ENCODE measurements at places on chromosomes 6 and 20. TPM values are rescaled to one million over a fixed set of nuclear protein-coding genes. Genes with fewer than 3 reads are reported as not detected.

RPN2 gene
- total RNA-seq = 70.0 TPM

IP6K3 gene
- total RNA-seq = not detected

DNA sequence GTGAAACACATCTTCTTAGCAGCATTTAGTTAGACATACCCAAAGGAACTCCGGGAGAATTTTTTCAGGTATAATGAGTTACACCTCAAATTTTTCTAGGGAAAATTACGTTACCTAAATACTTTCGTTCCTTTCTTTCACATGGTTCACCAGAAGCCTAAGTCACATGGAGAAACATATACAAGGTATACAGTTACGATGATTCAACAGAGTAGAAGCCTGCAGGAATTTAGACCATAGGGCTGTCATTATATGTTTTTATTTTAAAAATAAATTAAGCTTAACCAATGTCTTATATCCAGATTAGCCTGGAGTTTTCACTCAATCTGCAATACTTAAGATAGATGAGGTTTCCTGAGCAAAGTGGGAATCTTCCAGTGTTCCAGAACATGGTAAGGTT is 549.5 kb upstream of the JARID2 start:
- H3K27me3 ChIP-seq = no peaks in the 10 kb centered on the region
- no peaks in the 10 kb centered on the region for H3K4me1 ChIP-seq
- DNase-seq = no peak
- H3K4me3 ChIP-seq = no peak overlapping the region

- no peaks in the 10 kb centered on the region for H3K36me3 ChIP-seq
- DNase-seq = no peak
- H3K4me1 ChIP-seq = peaks cover 7% of the 10 kb centered on the region
- H3K27me3 ChIP-seq = no peaks in the 10 kb centered on the region
- H3K4me3 ChIP-seq = no peak overlapping the region
Observed at GRCh38 chr20:17816804-17817587, 117.2 kb downstream of the BANF2 start.

DNA sequence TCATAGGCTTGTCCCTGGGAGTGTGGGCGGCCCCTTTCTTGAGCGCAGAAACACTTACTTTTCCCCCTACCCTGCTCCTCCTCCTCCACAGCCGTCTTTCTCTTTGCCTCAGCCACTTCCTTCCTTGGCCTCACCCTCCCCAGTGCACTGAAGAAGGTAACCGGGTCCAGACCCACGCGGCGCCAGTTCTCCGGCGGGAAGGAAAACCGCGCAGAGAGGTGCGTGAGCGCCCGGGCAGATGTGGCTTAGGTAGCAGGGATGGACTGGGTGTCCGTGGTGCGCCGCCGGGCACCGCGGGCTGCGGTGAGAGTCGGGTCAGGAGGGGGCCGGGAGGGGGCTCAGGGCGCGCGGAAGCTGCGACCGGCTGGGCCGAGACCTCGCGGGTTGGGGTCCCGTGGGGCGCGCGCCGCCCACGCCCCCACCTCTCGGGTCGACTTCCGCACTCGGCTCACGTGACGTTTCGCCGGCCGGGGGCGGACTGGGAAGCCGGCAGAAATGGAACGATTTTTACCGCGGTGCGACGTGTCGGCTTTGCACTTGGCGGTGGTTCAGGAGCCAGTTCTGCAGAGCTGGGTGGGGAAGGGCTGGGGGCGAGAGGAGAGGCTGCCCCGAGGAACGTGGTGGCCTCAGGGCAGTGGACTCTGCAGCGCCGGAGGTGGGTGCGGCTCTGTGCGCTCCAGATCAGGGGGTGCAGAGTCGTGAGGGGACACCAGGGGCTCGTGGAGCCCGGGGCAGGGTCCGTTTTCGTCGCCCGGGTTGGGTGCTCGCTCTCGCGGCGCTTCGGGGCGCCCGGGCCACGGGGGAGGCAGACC is at the start of gene ABRACL:
Gene ABRACL (plus strand): TSS at position 88 of the 812 bp plus-strand sequence. CDS start 5,416 bp downstream, outside the sequence.
- peak within 1 kb of the TSS; percentile 83 for H3K4me3 ChIP-seq
- H3K4me1 ChIP-seq = peaks cover 18% of the 10 kb centered on the region
- DNase-seq = peak; percentile 66
- H3K27me3 ChIP-seq = no peaks in the 10 kb centered on the region
- H3K27ac ChIP-seq = peak within 1 kb of the TSS; percentile 65

DNA sequence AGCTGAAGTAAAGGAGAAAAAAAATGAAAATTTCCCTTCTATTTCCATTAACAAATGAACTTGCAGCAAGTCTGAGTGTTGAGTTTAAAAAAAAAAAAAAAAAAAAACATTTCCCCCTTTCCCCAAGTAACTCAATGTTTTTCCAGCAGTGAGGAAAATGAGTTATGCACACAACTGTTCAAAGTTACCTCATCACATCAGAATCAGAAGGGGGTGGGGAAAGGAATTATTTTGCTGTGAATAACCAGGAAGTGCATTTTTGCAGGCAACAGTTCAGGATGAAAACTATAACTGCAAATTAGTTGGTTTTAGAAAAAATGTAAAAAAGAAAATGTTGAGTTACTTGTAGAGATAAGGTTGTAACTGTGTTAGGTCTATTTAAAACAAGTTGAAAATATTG is 568.9 kb upstream of the CITED2 start:
- H3K4me3 ChIP-seq = no peak overlapping the region
- DNase-seq = no peak
- no peak overlapping the region for H3K27ac ChIP-seq
- H3K4me1 ChIP-seq = no peaks in the 10 kb centered on the region
- H3K27me3 ChIP-seq = no peaks in the 10 kb centered on the region

- no peaks in the 10 kb centered on the region for H3K4me1 ChIP-seq
- H3K36me3 ChIP-seq = no peaks in the 10 kb centered on the region
- H3K4me3 ChIP-seq = no peak overlapping the region
Observed at GRCh38 chr6:3926150-3926482, 76.9 kb downstream of the FAM50B start.

DNA sequence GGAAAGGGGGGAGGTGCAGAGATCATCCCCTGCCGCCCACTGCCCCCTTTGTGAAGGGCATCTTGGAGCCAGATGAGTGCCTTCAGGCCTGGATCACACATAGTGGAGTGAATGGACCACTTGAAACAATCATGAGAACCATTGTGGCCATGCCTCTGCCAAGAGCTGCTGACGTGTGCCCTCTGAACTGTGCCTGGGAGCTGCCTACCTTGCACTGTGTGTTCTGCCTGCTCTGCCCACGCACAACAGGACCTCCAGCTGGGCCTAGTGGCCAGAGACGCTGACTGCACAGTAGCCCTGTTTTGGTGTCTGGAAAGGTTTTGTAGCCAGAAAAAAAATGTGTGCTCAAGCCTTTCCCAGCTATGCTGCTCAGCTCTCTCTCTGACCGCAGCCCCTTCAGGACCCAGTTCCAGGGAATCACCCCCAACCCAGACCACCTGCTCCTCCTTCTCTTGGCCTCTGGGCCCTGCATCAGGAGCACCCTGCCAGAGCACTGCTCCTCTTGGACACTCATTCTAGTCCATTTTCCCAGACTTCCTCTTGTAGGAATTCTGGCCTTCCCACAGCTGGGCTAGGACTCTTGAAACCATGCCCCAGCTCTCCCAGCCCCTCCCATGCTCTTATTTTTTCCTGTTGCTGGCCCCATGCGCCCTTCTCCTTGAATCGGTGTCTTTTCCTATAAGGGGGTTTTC is 1.6 kb upstream of the ADIG start:
- no peak for DNase-seq
- no peak overlapping the region for H3K27ac ChIP-seq
- peaks cover 3% of the 10 kb centered on the region for H3K36me3 ChIP-seq
- H3K4me1 ChIP-seq = no peaks in the 10 kb centered on the region

GRCh38 chr20:45096781-45097180 is 4.1 kb downstream of the KCNS1 start:
- H3K36me3 ChIP-seq = no peaks in the 10 kb centered on the region
- H3K4me3 ChIP-seq = no peak overlapping the region
- DNase-seq = no peak
- no peak overlapping the region for H3K27ac ChIP-seq
- H3K4me1 ChIP-seq = peaks cover 19% of the 10 kb centered on the region

DNA sequence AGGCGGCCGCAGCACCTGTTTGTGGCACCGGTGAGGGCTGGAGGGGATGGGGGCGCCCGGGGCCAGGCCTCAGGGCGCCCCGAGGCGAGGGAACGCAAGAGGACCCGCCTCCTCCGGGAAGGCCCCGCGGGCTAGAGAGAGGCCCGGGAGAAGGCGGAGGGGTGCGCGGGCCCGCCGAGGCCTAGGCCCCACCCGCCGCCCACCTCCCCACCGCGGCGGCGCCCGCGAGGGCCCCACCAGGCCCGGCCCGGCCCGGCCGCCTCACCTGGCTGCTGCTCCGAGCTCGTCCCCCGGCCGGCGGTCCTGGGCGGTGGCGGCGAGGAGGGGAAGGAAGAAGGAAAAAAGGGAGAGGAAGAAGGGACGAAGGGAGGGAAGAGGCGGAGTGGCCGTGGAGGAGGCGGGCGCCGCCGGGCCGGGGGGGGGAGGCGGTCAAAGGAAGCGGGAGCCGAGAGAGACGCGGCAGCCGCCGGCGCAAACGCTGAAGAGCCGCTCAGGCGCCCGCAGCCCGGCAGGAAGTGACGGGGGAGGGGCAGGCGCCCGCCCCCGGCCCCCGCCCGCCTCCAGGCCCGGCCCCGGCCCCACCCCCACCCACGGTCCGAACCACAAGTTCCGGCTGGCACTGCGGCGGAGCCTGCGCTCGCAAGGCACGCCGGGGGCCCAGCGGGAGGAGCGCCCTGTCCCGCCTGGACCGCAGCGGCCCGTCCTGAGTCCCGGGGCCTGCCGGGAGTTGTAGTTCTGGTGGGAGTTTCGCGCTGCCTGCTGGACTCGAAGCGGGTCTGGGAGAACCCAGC is at the start of gene STAU1:
Gene STAU1 (minus strand): TSS at position 484 of the 791 bp plus-strand sequence. CDS start 22,133 bp downstream, outside the sequence.
- H3K36me3 ChIP-seq = no peaks in the 10 kb centered on the region
- peak within 1 kb of the TSS; percentile 91 for H3K27ac ChIP-seq
- peaks cover 34% of the 10 kb centered on the region for H3K4me1 ChIP-seq
- peak; percentile 97 for DNase-seq
- H3K4me3 ChIP-seq = peak within 1 kb of the TSS; percentile 59

DNA sequence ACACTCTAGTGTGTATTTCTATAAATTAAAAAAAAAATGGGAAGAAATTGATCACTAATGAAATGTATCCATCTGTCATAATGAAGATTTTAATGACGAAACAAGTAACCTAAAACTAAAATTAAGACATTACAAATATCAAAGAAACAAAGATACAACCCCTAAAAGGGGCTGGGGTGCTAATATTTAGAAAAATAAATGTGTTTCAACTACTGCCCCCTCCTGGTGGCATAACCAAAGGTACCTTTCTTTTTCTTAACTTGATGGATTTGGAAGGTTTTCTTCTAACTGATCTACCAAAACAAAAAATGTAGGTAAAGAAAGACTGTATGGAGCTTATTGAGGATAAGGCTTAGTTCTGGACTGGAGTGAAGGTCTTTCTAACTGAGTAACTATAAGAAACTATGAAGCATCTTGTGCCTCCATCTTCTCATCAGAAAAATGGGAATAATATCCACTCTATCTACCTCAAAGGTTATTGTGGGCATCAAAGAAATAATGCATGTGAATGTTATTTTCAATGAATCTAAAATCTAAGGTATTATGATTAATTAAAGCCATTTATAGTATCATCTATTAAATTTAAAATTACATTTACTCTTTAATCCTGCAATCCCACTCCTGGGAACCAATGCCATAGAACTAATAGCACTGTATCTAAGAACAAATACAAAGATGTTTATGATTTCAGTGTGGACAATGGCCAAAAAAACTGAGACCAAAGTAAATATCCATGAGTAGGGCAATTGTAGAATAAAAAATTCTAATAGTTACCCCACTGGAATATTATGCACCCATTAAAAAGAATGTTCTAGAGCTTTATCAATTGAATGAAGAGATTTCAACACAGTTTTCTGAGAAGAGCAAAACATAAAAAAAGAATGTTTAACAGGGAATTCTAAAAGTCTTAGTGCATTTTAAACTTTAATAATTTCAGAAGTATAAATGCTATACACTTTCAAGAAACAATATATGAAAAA is 117.2 kb downstream of the BACH2 start:
- H3K4me3 ChIP-seq = no peak overlapping the region
- DNase-seq = no peak
- peaks cover 30% of the 10 kb centered on the region for H3K4me1 ChIP-seq
- H3K36me3 ChIP-seq = no peaks in the 10 kb centered on the region
- no peak overlapping the region for H3K27ac ChIP-seq

DNA sequence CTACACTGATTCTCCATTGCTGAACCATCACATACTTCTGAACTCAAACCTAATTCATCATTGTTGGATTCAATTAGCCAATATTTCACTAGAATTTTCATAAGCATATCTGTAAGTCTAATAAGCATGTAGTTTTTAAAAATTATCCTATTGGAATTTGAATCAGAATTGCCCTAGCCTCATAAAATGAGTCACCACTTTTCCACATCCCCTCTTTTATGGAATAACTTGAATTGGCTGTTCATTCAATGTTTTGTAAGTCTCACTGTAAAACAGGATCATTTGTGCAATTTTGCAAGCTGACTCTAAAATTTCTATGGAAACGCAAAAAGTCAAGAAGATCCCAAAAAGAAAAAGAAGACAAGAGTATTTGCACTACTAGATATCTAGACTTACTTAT is 141.0 kb downstream of the HACE1 start:
- H3K4me1 ChIP-seq = peaks cover 3% of the 10 kb centered on the region
- H3K27ac ChIP-seq = no peak overlapping the region
- H3K27me3 ChIP-seq = no peaks in the 10 kb centered on the region
- H3K4me3 ChIP-seq = no peak overlapping the region

GRCh38 chr20:40578961-40579360 is 110.1 kb downstream of the MAFB start:
- DNase-seq = no peak
- H3K4me3 ChIP-seq = no peak overlapping the region
- H3K36me3 ChIP-seq = no peaks in the 10 kb centered on the region
- H3K27me3 ChIP-seq = no peaks in the 10 kb centered on the region

GRCh38 chr6:47004463-47004862 is 37.7 kb downstream of the ADGRF1 start:
- no peaks in the 10 kb centered on the region for H3K27me3 ChIP-seq
- no peaks in the 10 kb centered on the region for H3K36me3 ChIP-seq
- DNase-seq = no peak
- H3K27ac ChIP-seq = no peak overlapping the region

- no peaks in the 10 kb centered on the region for H3K36me3 ChIP-seq
- H3K27ac ChIP-seq = no peak overlapping the region
- no peaks in the 10 kb centered on the region for H3K27me3 ChIP-seq
- H3K4me1 ChIP-seq = no peaks in the 10 kb centered on the region
- no peak for DNase-seq
Observed at GRCh38 chr20:46785958-46786357, 76.5 kb downstream of the SLC2A10 start.

GRCh38 chr6:170420791-170421776 is 114.5 kb downstream of the FAM120B start:
- no peak overlapping the region for H3K27ac ChIP-seq
- peak; percentile 39 for DNase-seq
- H3K4me3 ChIP-seq = no peak overlapping the region
- no peaks in the 10 kb centered on the region for H3K27me3 ChIP-seq
- H3K36me3 ChIP-seq = no peaks in the 10 kb centered on the region

- H3K4me1 ChIP-seq = peaks cover 3% of the 10 kb centered on the region
- DNase-seq = no peak
- H3K27ac ChIP-seq = no peak overlapping the region
- no peaks in the 10 kb centered on the region for H3K36me3 ChIP-seq
- H3K27me3 ChIP-seq = no peaks in the 10 kb centered on the region
- no peak overlapping the region for H3K4me3 ChIP-seq
Observed at GRCh38 chr6:106475284-106475683, 114.8 kb downstream of the CRYBG1 start.
